Hematopoietic multipotent progenitor cell treated with erythropoietin and hydrocortisone succinate and interleukin-3 and kit ligand, for 4 days (in vitro differentiated cells): ENCODE measurements at places on chromosomes 12 and 14.

DNA sequence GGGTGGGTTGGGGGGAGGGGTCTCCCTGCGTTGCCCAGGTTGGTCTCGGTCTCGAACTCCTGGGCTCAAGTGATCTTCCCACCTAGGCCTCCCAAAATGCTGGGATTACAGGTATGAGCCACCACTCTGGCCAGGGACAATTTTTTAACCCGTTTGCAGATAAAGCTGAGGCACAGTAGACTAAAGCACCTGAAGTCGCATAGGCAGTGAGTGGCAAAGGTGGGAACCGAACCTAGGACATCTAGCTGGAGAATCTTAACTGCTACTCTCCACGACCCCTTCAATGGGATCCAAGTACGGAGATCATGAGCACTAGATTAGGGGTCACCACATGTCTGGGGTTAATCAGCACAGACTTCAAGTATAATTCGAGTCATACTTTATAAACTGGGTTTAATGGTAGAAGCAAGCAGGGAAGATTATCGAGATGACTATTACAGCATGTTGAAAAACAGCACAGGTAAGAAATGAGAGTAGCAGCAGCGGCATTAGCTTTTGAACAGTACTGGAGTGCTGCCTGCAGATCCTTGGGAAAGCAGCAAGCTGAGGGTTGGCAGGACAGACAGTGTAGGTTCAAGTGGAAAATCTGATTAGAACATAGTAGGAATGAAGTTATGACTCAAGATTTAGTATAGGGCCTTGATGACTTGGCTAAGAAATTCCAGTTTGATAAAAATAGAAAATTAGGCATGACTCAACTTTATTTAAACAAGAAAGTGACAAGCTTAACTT lies 23.9 kb downstream of the NID2 start:
- DNase-seq = no peak

- DNase-seq = no peak
These were observed 1.9 kb upstream of the SLCO1A2 start for GRCh38 chr12:21336656-21337055.

GRCh38 chr12:4280351-4281163 lies 7.0 kb downstream of the CCND2 start:
- no peak for DNase-seq

- peak; percentile 52 for DNase-seq
These were observed 10.0 kb downstream of the TMCC3 start for GRCh38 chr12:94640134-94640928.

GRCh38 chr12:75825686-75826085 lies 205.9 kb downstream of the PHLDA1 start:
- peak; percentile 1 for DNase-seq

GRCh38 chr14:65261425-65261920 lies 151.1 kb upstream of the FUT8 start:
- no peak for DNase-seq

DNA sequence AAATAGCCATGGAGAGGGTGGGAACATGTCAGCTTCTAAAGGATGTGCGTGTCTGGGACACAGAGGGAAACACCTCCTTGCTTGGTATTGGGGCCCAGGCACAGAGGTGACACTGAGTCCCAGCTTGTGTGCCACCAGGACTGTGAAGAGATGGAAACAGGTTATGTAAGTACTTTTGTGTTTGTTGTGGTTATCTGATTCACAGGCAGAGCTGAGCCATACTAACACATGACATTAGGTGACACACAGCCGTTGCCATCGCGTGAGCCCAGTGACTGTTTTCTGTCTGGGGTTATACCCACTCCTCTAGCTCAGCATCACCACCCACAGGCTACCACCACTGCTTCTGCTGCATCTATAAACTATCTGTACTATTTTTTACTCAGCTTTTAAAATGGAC lies 12.1 kb upstream of the FLVCR2 start:
- DNase-seq = peak; percentile 24

DNA sequence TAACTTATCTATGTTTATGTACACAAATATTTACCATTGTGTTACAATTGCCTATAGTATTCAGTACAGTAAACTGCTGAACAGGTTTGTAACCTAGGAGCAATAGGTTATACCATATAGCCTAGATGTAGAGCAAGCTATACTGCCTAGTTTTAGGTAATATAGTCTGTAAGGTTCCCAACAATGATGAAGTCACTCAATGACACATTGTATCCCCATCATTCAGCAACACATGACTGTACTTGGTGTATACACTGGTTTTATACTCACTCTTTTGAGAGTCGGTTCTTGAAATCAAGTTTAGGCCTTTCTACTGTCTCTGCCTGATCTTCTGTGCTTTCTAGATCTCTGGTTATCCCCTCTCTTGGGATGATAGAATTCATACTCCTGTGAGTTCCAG lies 5.5 kb downstream of the RNASE1 start:
- DNase-seq = no peak

- no peak for DNase-seq
These were observed 128.3 kb downstream of the ST8SIA1 start for GRCh38 chr12:22206111-22206728.

DNA sequence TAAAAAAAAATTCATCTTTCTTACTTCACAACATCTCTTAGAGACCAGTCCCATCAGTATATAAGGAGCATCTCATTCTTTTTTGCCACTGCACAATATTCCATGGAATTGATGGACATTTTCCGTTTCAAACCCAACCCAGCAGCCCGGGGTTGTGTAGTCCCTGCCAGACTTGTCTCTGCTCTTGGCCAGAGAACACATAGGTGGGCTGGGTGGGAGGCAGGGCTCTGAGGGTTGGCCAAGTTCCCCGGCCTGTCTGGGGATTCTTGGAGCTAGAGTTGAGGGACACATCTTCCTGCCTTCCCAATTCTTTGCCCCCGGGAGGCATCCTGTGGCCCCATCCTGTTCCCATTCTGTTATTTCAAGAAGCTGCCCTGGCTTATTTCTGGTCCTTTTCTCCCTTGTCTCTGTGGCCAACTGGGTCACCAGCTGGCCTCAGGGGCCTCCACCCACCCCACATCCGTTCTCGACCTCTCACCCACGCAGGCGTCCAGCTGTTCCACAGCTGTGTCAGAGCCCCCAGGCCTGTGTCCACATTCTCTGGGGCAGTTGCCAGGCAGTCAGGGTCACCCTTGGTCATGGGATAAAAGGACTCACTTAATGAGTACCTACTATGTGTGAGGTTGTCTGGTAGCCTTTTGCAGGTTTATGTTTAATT lies 52.0 kb upstream of the CCDC63 start:
- no peak for DNase-seq

- no peak for DNase-seq
These were observed 25.8 kb downstream of the COX16 start for GRCh38 chr14:70333728-70334127.

GRCh38 chr12:10747730-10748129 lies 24.6 kb upstream of the YBX3 start:
- no peak for DNase-seq

GRCh38 chr12:105335856-105336255 lies 5.4 kb downstream of the C12orf75 start:
- no peak for DNase-seq

GRCh38 chr14:54220704-54221431 lies 175.9 kb upstream of the CDKN3 start:
- DNase-seq = no peak

- DNase-seq = peak; percentile 23
These were observed 107.2 kb downstream of the RBM19 start for GRCh38 chr12:113858841-113859386.

- DNase-seq = no peak
These were observed 368.7 kb upstream of the PRICKLE1 start for GRCh38 chr12:42958291-42958674.

DNA sequence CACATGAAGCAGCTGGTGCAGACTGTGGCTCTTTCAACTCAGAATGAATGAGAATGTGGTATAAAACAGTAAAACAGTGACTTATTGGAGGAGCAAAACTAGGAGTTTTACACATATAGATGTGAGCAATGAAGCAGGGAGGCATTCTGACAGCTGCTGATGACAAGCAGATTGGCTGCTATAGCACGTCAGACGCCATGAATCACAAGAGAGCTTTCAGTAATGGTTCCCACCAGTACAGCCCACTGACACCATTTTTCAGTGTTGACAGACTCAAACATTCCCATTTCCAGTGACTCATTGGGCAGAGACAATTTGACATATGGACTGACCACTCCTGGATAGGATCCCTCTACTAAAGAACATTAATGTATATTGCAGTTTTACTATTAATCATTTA lies 24.6 kb upstream of the FSCB start:
- DNase-seq = no peak

GRCh38 chr12:15037091-15037687 lies 64.3 kb downstream of the PDE6H start:
- no peak for DNase-seq

DNA sequence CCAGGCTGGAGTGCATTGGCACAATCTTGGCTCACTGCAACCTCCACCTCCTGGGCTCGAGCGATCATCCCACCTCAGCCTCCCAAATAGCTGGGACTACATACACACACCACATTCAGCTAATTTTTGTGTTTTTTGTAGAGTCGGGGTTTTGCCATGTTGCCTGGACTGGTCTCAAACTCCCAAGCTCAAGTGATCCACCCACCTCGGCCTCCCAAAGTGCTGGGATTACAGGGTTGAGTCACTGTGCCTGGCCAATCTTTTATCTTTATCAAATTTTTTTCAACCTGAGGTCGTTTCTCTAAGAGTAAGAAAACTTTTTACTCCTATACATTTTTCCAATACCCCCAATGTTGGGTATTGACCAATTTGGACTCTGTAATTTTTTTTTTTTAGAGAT lies 40.0 kb upstream of the NAP1L1 start:
- DNase-seq = no peak

DNA sequence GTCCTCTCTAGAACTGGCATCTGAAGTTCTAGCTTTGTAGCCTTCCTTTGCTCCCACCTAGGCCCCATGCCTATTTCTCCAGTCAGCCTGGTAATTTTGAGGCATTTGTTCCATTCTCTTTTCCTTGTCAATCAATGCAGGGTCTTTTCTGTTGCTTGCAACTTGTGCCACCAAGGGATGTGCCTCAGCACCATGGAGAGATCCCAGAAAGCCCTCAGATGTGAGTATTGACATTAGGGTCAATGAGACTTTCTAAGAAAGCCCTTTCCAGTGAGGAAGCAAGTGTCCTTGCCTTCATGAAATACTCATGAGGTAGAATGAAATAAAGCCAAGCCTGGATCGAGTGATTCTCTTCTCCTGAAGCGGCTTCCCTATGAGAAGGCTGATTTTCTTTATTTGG lies 213.9 kb downstream of the SLC15A4 start:
- peak; percentile 8 for DNase-seq

DNA sequence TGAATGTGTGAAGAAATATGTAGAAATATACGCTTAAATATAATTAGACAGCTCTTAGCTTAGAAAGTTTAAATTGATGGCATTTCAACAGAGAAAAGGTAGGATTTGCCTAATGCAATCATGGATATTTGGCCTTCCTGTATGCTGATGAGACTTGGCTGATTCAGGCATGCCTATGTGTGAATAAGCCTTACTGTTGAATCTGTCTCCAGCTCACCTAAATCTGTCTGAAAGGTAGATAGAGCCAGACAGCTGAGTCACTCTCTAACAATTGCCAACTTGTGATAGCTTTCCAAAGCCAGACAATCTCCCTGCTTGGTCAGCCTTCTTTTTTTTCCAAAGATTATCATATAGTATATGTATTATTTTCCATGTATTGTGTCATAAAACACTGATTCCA lies 92.8 kb upstream of the FLRT2 start:
- no peak for DNase-seq

- peak; percentile 78 for DNase-seq
These were observed 32.4 kb downstream of the FERMT2 start for GRCh38 chr14:52918486-52918885.

DNA sequence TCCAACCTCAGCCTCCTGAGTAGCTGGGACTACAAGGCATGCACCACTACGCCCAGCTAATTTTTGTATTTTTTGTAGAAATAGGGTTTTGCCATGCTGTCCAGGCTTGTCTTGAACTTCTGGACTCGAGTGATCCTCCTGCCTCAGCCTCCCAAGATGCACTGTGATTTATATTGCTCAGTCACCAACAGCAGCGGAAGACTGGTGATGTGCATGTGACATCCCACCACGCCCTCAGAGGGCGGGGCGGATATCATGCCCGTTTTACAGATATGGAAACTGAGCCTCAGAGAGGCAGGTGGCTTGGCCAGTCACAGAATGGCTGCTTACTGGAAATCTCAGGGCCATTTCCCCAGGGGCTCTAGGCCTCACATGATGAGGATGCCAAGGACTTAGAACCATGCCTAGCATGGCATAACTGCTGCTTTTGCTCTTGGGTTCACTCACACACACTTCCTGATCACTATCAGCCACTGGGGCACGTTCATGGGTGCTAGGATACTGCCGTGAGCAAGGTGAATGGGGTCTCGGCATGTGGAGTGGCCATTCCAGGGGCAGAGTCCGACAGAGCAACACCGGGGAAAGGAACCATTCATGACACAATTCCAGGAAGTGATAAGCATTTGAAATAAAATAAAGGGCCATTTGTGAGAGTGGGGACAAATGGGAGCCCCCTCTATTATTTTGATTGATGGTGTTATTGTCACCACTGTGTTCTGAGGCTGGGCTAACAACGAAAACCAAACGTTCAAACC lies 31.9 kb downstream of the RBM19 start:
- peak; percentile 43 for DNase-seq

GRCh38 chr12:124463341-124463921 lies 104.0 kb downstream of the NCOR2 start:
- no peak for DNase-seq

DNA sequence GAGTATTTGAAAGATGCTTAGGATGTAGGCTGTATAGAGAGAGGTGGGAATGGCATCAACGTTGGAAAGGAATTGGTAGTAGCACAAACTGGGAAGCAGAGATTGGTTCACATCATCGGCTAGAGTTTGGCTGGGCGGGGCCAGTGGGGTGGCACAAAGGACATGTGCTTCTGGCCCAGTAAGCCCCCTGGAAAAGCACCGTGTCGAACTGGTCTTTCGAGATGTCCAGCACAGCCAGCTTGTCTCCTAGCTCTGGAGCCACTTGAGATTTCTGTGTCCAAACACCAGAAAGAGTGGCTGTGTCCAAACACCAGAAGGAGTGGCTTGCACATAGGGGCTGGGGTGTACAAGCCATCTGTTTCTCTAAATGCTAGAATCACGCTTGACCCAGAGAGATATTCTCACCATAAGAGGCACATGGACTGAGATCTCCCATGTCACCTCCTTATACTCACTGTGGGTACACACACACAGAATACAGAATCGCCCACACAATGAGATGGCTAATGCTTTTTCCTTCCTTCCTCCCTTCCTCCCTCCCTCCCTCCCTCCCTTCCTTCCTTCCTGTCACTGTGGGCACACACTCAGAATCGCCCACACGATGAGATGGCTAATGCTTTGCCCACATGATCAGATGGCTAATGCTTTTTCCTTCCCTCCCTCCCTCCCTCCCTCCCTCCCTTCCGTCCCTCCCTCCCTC lies 41.8 kb upstream of the KCNK13 start:
- no peak for DNase-seq
